CD8-positive, alpha-beta memory T cell (primary cell): ENCODE measurements at places on chromosomes 5 and 9. TPM values are rescaled to one million over a fixed set of nuclear protein-coding genes. Genes with fewer than 3 reads are reported as not detected.

The PLEKHG4B gene
- polyA plus RNA-seq: not detected

The TUBB4B gene
- polyA plus RNA-seq: 64.6 TPM

The KCNIP1 gene
- not detected for polyA plus RNA-seq

The IL4 gene
- polyA plus RNA-seq: not detected

The CD14 gene
- polyA plus RNA-seq: 0.43 TPM

The PCDHGA6 gene
- polyA plus RNA-seq: 0.06 TPM

The IFNA21 gene
- not detected for polyA plus RNA-seq

The RETREG1 gene
- 48.1 TPM for polyA plus RNA-seq

The LURAP1L gene
- polyA plus RNA-seq: not detected

The ARHGEF37 gene
- polyA plus RNA-seq: not detected

The YTHDC2 gene
- 12.6 TPM for polyA plus RNA-seq

The IFNB1 gene
- polyA plus RNA-seq: not detected

The TAL2 gene
- polyA plus RNA-seq: not detected

The TGFBI gene
- polyA plus RNA-seq: 4.9 TPM

The C7 gene
- not detected for polyA plus RNA-seq

The FRMD3 gene
- polyA plus RNA-seq: 0.35 TPM

The ASS1 gene
- polyA plus RNA-seq: not detected

The LCP2 gene
- polyA plus RNA-seq: 288 TPM

The FST gene
- not detected for polyA plus RNA-seq

The GPX8 gene
- not detected for polyA plus RNA-seq
